ENCODE measurements at places on chromosomes 5 and 9.
A peak's percentile ranks its signal among the peaks of the same experiment; 100 is the strongest.

GRCh38 chr5:115430374-115430773, 114.2 kb downstream of the FEM1C start:
- no peak for DNase-seq

GRCh38 chr5:32445831-32446614, 1.5 kb upstream of the ZFR start:
- no peak for DNase-seq

- DNase-seq = peak; percentile 71
These were observed 16.9 kb upstream of the ZNF366 start for GRCh38 chr5:72523960-72524582.

DNA sequence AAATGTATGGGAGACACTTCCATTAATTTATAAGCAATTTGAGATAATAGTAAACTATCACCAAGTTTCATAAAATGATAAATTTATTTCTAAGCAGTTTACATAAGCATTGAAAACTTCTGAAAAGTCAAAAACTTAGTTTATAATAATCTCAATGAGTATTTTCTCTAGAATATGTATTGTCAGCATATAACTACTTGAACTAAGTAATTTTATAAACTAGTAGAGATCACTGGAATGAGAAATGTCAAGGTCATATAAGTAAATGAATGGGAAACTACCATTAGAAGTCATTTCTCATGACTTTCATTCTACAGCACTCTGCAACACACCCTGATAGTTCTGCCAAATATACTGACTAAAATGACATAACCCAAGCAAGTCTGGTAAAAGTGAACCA, 3.4 kb downstream of the TBCA start:
- no peak for DNase-seq

- DNase-seq = no peak
These were observed 56.6 kb downstream of the RCL1 start for GRCh38 chr9:4849369-4849768.

GRCh38 chr5:137220523-137220927, 278.6 kb downstream of the SPOCK1 start:
- DNase-seq = peak; percentile 95

DNA sequence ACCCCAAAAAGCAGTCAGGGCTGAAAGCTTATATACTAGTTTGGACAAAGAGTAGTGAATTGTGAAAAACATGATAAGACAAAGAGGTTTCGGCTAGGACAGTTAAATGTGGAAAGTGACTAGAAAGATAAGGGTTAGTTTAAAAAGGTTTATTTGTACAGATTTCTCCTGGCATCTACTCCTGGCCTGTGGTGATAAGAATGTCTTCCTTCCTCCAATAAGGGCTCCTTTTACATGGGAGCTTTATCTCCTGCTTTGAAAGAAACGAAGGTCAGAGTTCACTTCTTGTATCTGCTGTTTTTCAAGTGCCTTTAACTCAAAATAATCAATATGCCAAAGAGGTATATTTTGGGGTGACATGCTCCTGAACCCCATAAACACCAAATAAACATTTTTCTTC, 776.1 kb upstream of the COX7C start:
- no peak for DNase-seq

- DNase-seq = no peak
These were observed 39.9 kb upstream of the CPLX2 start for GRCh38 chr5:175831507-175831906.

DNA sequence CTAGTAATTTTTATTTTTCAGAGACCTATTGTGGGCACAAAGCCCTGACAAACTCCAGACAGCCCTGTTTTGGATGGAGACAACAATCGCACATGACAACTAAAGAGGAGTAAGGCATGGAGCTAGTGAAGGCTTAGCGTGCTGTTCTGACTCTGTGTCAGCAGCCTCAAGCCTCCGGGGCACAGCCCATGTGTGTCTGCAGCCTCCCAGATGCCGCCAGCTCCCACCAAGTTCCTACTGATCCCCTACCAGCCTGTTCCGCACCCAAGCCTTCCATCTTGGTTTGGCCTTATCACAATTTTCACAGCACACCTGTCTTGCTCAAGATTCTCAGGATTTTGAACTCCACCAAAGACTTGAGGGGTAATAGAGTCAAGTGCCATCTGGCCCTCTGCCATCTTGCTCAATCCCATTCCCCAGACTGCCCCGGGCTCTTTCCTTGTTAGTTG, 70.3 kb upstream of the SH3PXD2B start:
- no peak for DNase-seq

GRCh38 chr5:118295045-118295444, 693.3 kb downstream of the DTWD2 start:
- DNase-seq = no peak

DNA sequence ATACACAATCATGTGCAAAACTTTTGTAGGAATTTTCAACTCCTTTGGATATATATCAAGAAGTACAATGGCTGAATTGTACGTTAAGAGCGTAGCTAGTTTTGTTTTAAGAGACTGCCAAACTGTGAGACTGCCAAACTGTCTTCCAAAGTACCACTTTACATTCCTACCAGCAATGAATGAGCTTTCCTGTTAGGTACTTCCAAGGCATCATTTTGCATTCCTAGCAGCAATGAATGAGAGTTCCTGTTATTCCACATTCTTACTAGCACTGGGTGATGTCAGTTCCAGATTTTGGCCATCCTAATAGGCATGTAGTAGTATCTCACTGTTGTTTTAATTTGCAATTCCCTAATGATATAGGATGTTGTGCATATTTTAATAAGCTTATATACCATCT, 219.3 kb downstream of the KCNN2 start:
- DNase-seq = no peak

DNA sequence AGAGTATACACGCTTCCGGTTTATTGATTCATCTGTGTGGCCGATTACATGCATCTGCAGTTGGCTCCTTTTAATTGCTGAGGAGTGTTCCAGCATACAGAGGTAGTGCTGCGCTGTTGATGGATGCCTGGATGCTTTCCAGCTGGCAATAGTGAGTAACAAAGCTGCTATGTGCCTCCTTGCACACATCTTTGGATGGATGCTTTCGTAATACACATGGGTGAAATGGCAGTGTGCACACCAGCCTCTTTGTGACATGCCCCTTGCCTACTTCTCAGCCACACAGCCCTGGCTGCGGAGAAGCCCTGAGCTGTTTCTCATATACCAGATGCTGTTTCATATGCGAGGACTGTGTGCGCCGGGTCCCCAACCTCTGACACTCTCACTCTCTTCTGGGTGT, 151.0 kb downstream of the GADD45G start:
- DNase-seq = no peak

GRCh38 chr5:116365006-116365496, 209.6 kb downstream of the SEMA6A start:
- DNase-seq = no peak

DNA sequence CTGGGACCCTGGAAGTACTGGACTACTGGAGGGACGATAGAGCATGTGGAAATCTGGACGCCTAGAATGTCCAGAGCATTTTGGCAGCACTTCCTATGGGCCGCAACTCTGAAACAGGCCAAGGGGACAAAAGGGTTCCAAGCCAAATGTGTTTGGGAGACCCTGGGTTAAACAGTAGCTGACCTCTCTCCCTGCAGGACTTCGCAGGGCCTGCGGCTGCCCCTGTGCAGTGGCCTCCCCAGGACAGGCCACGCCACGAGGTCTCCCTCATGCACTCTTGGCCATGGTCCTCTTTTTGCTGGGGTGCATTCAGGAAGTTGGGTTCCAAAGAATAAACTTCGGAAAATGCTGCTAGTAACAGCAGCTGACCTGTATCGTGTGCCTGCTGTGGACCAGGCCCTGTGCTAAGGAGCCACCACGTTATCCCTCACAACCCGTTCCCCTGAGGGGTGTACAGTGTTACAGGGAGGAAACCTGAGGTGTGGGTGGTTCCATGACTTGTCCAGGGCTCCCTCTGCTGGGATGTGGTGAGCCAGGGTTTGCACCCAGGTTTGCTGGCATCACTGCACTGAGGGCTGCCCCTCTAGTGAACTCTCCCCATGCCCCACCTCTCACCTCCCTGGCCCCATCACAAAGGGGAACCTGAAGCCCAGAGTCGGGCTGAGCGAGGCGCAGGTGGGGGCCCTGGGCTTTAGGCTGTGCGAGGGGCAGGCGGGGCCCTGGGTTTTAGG, 79.4 kb downstream of the AMBP start:
- no peak for DNase-seq

DNA sequence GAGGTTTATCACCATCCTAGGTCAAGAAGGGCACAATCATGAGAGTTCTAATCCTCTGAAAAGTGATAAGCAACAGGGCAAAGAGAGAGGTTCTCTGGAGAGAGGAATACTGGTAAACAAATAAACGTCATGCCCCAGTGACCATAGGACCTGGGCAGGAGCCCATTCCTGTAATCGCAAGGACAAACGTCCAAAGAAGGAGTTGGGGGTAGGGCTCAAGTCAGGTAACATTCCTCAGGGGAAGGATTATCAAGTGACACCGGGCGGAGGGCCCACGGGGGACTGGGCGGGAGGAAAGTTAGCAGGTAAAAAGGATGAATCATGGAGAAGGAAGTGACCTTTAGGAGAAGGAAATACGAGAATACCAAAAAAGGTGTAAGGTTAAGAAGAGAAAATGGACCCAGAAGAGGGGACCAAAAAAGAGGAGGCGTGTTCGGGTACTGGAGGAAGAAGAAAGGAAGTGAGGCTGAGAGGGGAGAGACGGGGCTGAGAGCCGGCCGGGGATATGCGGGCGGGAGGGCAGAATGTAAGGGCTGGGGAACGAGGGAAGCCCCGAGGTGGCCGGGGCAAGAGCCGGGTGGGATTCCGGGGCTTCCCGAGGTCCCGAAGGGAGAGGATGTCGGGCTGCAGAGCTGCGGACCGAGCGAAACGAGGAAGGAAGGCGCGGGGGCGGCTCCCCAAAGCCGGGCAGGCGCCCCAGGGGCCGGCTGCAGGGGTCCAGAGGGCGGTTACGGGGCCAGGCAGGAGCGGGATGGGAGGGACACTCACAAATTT, 583 bp downstream of the DIAPH1 start:
- no peak for DNase-seq

DNA sequence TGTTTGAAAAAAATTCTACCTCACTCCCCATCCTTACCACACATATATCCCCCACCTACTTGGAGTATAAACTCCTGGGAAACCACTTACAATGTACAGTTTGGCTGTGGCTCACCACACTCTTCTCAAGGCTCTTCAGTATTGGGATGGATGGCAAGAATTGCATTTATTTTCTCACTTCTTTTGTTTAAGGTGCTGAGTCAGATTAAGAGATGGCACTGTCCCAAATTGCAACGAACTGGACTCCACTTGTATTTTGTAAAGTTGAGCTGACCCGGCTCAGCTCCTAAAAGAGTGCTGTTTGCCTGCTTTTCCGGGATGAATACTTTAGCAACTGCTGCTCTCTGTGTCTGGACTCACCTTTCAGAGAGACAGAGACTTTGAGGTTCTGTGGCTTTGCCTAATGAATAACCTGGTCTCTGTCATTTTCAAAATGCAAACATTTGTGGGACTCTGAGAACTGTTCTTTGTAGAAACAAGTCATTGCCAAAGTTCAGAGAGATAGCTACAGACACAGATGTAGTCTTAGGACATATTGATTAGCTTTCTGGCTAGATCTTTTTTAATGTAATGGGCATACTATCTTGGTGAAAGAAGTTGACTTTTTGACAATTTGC, 42.2 kb downstream of the PPP2R2B start:
- no peak for DNase-seq

GRCh38 chr5:83964271-83964670, 243.6 kb upstream of the HAPLN1 start:
- DNase-seq = no peak

GRCh38 chr9:2228132-2228531, 213.0 kb downstream of the SMARCA2 start:
- no peak for DNase-seq

DNA sequence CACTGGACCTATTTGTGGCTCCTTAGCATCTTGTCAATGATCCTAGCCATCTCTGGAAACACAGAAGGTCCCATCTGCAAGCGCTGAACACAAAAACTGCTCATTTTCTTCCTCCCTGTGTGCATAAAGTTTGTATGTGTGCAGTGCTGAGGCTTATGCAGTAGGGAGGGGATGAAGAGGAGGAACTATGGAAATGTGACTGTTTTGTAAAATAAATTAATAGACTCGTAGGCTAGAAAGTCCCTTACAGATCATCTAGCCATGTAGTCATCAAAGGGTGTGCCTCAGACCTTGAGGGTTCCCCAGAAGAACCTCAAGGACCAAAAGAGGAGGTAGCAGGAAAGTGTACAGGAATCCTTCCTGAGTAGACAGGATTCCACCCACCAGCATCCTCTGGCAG, 34.3 kb upstream of the ADRA1B start:
- DNase-seq = no peak

GRCh38 chr5:32850817-32851496, 139.8 kb downstream of the NPR3 start:
- no peak for DNase-seq

DNA sequence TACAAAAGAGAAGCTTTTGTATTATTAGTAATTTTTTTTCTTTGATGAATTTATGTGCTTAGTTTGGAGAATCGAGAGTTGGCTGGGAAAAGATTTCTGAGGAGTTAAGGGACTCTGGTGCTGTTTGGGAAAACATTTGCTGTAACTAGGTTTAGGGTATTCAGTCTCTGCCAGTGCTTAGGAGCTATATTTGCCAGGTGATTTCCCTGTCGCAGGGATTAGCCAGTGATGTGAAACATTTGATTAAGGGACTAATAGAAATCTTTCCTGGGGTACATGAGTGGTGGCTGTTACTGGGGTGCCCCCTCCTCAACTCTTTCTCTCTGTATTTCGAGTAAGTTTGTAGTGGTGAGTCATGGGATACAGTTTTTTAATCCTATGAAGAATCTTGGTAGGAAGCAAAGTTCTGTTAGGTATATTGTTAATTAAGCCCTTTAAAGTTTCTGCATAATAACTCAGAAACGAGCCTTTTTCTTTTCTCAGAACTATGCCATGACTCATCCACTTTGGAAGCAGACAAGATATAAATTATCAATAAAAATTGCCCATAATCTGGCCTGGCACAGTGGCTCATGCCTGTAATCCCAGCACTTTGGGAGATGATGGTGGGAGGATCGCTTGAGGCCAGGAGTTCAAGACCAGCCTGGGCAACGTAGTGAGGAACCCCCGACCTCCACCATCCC, 18.6 kb downstream of the RGMB start:
- no peak for DNase-seq

DNA sequence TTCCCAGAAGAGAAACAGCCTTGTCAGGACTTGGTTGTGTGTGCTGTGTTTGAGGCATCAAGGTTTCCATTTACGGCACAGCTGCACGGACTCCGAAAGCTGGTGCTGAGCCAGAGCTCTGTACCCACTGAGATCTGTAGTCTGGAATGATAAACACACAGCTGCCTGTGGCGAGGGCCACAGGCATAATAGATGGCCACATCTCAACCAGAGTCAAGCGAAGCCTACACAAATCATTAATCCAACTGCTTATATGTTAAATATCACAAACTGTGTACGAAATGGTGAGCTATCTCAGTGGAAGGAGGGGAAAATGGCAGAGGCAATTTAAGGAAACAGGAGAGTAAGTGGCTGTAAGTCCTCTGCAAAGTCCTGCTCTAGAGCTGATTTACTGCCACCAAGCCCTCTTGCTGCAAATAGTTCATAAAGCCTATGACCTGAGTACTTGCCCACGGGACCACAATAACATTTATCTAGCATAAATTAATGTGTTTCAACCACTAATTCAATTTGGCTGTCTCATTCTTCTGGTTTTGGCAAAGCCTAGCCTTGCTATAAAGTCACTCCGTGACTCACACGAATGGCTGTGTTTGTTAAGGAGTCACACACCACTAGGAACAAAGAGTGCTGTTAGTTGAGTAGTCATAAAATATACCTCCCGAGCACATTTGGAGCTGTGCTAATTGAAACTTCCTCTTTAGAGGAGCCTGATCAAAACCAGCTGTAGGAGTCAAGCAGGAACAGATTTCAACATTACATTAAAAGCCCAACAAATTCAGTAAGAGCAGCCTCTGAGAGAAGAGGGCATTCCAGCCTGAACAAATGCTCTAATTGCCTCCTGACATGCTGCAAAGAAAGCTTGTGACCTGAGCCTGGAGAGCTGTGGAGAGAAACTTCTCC, 738.6 kb upstream of the ZNF608 start:
- peak; percentile 97 for DNase-seq

Measured in HFFc6 (cell line).